ENCODE measurements at places on chromosomes 2 and 18.

- no peak for DNase-seq
Observed at GRCh38 chr2:218081695-218082094, 12.6 kb downstream of the RUFY4 start.

GRCh38 chr2:46943881-46944798, 28.5 kb upstream of the MCFD2 start:
- no peak for DNase-seq

DNA sequence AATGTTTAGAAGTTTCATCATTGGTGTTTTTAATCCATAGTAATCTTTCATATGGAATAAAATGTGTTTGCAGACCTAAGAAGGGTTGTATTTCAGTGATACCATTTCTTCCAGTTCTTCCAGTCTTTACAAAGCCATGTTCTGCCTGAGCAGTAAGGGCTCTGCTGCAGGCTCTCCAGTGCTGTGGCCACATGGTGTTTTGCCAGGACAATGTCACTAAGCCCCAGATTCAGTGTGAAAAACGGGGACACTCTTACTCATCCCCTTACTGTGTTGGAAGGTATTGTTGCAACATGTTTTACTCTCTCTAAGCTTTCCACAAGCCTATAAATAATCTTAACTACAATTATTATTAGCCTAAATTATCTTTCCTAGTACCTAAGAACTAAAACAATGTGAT, 481.4 kb upstream of the CDH7 start:
- no peak for DNase-seq

GRCh38 chr18:65748321-65748720, 2.5 kb upstream of the CDH7 start:
- DNase-seq: no peak

GRCh38 chr2:27705851-27706622, 42.3 kb downstream of the SLC4A1AP start:
- DNase-seq: no peak
